T-helper 17 cell (primary cell): ENCODE measurements at places on chromosomes 3 and 15.

DNA sequence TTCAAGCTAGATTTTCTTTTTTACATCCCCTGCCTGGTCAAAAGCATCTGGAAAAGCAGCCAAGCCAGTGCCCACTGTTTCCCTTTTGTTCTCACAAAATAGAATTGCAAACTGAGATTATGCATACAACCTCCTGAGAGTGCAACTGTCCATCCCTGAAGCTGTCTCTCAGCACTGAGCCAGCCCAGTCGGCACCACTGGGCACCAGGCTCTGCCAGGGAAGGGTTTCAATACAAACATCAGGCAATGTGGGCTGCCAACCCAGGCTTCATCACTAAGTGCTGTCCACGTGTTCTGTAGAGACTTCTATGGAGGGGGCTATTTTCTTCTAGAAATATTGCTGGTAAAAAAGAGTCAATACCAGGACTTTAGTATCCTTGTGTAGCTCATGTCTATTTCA, 356.3 kb upstream of the TBL1XR1 start:
- no peak for DNase-seq
- H3K36me3 ChIP-seq = no peaks in the 10 kb centered on the region
- H3K27me3 ChIP-seq = no peaks in the 10 kb centered on the region
- H3K27ac ChIP-seq = peak overlapping the region; percentile 9
- no peak overlapping the region for H3K4me3 ChIP-seq
- H3K4me1 ChIP-seq = peaks cover 30% of the 10 kb centered on the region

DNA sequence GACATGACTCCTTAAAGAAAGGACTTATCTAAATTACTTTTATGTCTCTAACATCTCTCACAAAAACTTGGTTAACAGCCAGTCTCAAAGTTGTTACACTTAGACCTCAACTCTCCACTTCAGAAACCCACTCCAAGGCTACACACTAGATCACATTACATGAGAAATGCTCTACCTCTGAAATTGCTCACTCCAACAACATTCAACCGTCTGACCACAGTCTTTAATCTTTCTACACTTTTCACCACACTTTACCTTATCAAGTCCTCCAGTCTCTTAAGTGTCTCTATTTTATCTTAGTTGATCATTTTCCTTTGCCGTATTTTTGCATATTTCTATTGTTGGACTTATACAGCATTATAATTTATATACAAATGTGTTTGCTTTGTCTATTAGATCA, 5.8 kb downstream of the SLC12A6 start:
- peak overlapping the region; percentile 15 for H3K4me3 ChIP-seq
- H3K27me3 ChIP-seq = no peaks in the 10 kb centered on the region
- H3K4me1 ChIP-seq = peaks cover 52% of the 10 kb centered on the region
- peaks cover 2% of the 10 kb centered on the region for H3K36me3 ChIP-seq

DNA sequence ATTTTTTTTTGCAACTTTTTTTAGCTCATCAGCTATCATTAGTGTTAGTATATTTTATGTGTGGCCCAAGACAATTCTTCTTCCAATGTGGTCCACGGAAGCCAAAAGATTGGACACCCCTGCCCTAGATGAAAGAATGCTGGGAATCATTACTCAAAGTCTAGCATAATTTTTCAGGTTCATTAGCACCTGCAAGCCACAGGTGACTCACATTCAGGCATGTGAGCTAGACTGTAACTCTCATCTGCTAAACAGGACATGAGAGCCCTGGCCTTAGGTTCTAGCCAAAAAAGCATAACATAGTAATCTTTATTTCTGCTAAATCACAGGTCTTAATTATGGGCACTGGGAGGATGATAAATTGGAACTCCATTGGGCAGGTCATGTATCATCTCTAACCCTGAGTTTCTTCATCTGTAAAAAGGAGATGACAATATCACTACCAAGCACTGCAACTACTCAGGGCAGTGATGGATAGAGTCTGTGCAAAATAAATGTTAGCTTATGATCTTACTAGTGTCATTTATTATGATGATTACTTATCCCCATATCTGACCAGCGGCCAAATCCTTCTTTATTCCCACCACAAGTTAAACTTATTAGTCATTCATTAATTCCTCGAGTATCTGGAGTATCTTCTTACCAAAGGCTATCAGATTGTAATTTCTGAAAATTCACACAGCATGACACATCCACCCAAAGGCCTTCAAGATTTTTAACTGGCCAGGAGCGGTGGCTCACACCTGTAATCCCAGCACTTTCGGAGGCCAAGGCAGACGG, 125.0 kb downstream of the PLD1 start:
- no peaks in the 10 kb centered on the region for H3K27me3 ChIP-seq
- no peak for DNase-seq
- peaks cover 9% of the 10 kb centered on the region for H3K36me3 ChIP-seq
- H3K4me3 ChIP-seq = no peak overlapping the region

DNA sequence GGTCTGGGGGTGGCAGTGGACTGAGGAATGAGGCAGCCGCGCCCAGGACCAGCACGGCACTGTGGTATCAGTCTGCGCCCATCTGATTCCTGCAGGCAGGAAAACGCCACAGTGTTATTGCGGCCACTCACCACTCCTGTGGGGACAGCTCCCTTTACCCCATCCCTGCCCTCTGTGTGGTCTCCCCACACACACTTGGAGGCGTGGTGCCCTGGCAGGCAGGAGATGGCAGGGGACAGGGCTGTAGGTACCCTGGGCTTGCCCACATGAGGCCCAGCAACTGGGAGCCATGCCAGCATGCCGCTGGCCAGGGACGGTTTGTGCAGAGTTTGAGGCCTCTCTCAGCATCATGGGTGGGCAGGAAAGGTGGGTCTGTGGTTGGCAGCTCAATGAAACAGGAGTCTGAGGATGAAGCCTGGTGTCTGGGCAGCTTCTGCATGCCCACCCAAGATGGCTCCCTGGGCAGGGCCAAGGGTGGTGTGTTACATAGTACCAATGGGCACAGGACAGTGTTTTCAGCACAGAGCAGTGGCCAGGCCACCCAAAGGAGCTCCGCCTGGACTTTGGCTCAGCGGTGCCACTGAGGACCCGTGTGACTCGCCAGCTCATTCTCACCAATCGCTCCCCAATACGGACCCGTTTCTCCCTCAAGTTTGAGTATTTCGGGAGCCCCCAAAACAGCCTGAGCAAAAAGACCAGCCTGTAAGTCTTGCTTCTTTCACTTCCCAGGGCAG, 27.2 kb downstream of the ACAA1 start:
- no peak overlapping the region for H3K27ac ChIP-seq
- no peaks in the 10 kb centered on the region for H3K27me3 ChIP-seq
- no peaks in the 10 kb centered on the region for H3K4me1 ChIP-seq

- peaks cover 4% of the 10 kb centered on the region for H3K36me3 ChIP-seq
- H3K27ac ChIP-seq = no peak within 1 kb of the TSS
- no peaks in the 10 kb centered on the region for H3K4me1 ChIP-seq
- no peak within 1 kb of the TSS for H3K4me3 ChIP-seq
These were observed at the start of gene ATP13A4 for GRCh38 chr3:193554811-193555210. ATP13A4 (minus strand) TSS chr3:193554895; CDS start chr3:193554799, 96 bp downstream.

- peaks cover 33% of the 10 kb centered on the region for H3K4me1 ChIP-seq
- H3K36me3 ChIP-seq = peaks cover 6% of the 10 kb centered on the region
- DNase-seq = no peak
- H3K4me3 ChIP-seq = no peak overlapping the region
These were observed 6.9 kb downstream of the HEXA start for GRCh38 chr15:72368899-72369298.

- H3K36me3 ChIP-seq = no peaks in the 10 kb centered on the region
- no peak overlapping the region for H3K4me3 ChIP-seq
- no peak overlapping the region for H3K27ac ChIP-seq
These were observed 231.2 kb downstream of the CACNA2D3 start for GRCh38 chr3:54353546-54353945.

DNA sequence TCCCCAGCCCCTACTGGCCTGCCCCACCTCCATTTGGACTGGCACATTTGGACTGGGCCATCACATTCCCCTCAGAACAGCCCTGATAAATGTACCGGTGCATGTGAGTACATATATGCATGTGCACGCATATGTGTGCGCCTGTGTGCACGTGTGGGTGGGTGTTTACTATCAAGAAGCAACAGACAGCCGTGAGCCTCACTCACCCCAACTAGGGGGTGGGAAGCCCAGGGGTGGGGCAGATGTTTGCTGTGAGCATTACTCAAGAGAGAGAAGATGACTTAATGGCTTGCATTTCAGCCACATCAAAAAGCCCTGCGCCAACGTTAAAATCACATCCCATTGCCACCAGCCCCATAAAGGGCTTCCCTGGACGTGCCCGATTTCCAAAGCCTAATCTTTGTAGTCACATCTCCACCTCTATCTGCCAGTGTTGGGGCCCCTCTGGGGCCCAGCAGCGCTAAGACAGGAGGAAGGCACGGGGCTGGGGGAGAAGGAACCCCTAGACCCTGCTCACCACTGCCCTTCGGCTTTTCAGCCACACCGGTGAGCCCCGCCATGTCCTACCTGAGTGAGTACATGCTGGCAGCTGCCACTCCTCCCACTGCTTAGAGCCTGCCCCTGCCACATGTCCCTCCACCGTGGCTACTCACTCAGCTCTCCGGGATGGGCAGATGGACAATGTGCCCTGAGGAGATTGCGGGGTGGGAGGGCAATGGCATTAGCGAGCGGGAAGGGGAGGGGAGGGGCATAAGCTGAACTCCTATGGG, 10.9 kb downstream of the ITIH3 start:
- no peak for DNase-seq
- H3K4me3 ChIP-seq = no peak overlapping the region
- no peaks in the 10 kb centered on the region for H3K27me3 ChIP-seq
- H3K4me1 ChIP-seq = peaks cover 13% of the 10 kb centered on the region

DNA sequence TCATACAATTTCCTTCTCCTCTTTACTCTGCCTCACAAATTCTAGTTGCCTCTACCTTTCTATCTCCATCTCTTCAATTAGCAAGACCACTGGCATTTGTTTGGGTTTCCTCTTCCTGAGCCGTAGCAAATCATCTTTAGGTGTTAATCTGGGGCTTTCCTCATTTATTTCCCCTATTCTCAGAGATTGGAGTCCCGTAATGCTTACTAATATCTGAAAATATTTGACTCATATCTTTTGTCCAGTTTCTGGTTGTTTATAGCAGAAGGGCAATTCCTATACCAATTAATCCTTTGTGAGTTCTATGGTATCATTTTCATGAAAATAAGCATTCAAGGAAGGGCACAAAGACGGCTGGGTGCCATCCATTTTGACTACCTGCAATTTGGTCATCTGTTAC, 103.7 kb downstream of the NR2E3 start:
- no peak overlapping the region for H3K27ac ChIP-seq
- no peaks in the 10 kb centered on the region for H3K4me1 ChIP-seq
- no peak for DNase-seq
- H3K4me3 ChIP-seq = no peak overlapping the region
- peaks cover 13% of the 10 kb centered on the region for H3K36me3 ChIP-seq
- no peaks in the 10 kb centered on the region for H3K27me3 ChIP-seq

DNA sequence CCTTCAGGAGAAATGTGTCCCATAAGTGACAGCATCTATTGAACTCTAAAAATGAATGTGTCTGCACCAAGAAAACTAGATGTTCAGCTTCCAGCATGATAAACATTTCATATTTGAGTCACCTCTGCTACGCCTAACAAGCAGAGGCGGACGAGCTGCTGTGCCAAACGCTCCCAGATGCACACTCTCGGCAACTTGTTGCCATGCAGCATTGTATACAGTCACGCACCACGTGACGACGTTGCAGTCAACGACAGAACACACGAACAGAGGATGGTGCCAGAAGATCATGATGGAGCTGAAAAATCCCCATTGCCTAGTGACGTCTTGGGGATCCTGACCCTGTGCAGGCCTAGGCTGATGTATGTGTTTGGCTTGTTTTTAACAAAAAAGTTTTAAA, 137.5 kb downstream of the XXYLT1 start:
- H3K4me1 ChIP-seq = peaks cover 33% of the 10 kb centered on the region
- peak; percentile 31 for DNase-seq
- H3K4me3 ChIP-seq = no peak overlapping the region
- H3K27ac ChIP-seq = peak overlapping the region; percentile 91

GRCh38 chr3:119300991-119301391, 6.8 kb downstream of the ARHGAP31 start:
- no peaks in the 10 kb centered on the region for H3K27me3 ChIP-seq
- peak overlapping the region; percentile 72 for H3K27ac ChIP-seq
- no peak for DNase-seq
- H3K36me3 ChIP-seq = peaks cover 9% of the 10 kb centered on the region

DNA sequence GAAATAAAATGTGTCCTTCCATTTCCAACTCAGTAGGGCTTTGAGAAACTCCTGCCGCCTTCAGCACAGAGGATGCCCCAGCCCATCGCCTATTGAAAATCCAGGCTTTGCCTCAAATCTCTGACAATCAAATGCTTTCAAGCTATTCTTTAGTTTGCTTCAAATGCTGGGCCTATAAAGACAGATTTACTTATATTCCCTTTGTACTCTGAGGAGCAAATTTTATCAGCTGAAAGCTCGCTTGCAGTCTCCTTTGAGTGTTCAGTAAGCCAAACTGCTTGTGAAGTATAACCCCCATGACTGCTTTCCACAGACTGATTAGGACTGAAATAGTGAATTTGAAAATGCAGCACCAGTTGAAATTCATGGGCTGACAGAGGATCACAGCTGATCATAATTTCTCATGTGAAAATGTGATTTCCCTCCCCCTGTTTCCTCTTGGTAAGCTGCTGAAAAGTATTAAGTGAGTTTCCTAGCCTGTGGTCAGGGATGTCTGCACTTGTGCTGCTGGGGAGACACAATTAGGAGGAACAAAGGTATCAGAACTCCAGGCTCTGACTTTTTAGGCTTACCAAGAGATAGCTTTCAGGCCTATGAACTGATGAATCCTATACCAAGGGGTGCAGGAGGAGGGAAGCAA, 563.4 kb upstream of the TGFBR2 start:
- peaks cover 7% of the 10 kb centered on the region for H3K36me3 ChIP-seq
- no peak overlapping the region for H3K27ac ChIP-seq
- peaks cover 58% of the 10 kb centered on the region for H3K27me3 ChIP-seq
- no peak for DNase-seq
- no peak overlapping the region for H3K4me3 ChIP-seq

- H3K4me1 ChIP-seq = peaks cover 10% of the 10 kb centered on the region
- DNase-seq = peak; percentile 79
- peak within 1 kb of the TSS; percentile 99 for H3K4me3 ChIP-seq
- H3K36me3 ChIP-seq = no peaks in the 10 kb centered on the region
These were observed at the start of gene MFN1 for GRCh38 chr3:179347345-179348194. MFN1 (plus strand) TSS chr3:179347709; CDS start chr3:179348852, 1,143 bp downstream.

GRCh38 chr3:138916824-138917223, 30.1 kb downstream of the FOXL2 start:
- H3K36me3 ChIP-seq = no peaks in the 10 kb centered on the region
- H3K27ac ChIP-seq = no peak overlapping the region
- H3K4me1 ChIP-seq = peaks cover 7% of the 10 kb centered on the region
- no peak for DNase-seq
- H3K4me3 ChIP-seq = peak overlapping the region; percentile 47
